ENCODE measurements at places on chromosomes 3 and 15.
A peak's percentile ranks its signal among the peaks of the same experiment; 100 is the strongest.

- DNase-seq, result no peak
Observed at GRCh38 chr3:38957296-38957695, 94.4 kb downstream of the SCN11A start.

DNA sequence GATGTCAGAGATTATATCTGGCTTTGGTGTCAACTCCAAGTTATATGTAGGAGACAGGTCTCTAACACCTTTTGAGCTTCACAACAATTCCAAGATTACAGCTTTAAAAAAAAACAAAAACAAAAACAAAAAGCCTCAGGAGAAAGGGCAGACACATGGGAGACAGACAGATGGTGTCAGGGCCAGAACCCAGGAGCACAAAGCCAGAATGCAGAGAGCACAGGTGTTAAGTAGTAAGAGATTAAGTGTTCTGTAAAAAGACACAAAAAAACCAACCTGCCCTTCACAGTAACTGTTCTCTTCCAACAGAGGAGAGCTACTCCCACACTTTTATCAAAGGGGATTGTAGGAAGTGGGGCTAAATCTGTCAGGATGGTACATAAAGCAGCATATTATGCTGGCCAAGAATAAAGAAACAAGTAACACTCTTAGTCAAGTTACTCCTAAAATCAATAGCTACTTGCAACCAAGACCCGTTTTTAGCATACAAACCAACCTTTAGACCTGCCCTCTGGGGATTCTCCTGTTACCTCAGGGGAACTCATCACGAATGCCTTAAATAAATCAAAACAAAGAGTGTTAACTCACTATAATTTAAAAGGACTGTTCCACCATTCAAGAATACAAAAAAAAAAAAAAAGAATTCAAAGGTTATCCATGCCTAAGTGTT lies 5.9 kb downstream of the CPEB1 start:
- DNase-seq, result no peak

GRCh38 chr3:89038869-89039268 lies 68.6 kb upstream of the EPHA3 start:
- no peak for DNase-seq

GRCh38 chr3:118171236-118171852 lies 863.3 kb downstream of the IGSF11 start:
- no peak for DNase-seq

DNA sequence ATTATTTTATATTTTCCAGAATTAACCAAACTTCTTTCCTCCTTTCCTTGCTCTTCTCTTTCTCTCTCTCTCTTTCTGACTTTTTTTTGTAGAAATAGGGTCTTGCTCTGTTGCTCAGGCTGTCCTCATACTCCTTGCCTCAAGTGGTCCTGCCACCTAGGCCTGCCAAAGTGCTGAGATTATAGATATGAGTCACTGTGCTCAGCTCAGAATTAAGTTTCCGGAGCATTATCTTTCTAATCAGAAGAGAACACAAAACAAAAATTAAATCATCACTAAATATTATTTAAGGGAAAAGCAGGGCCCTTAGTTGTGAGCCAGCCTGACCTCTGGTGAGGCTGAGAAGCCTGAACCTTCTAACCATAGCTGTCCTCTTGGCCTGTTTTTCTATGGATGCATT lies 168.2 kb downstream of the SOX2 start:
- DNase-seq, result no peak

GRCh38 chr3:172853921-172854666 lies 103.6 kb downstream of the ECT2 start:
- DNase-seq, result no peak

GRCh38 chr3:106347350-106347749 lies 478.5 kb upstream of the CBLB start:
- DNase-seq, result no peak

DNA sequence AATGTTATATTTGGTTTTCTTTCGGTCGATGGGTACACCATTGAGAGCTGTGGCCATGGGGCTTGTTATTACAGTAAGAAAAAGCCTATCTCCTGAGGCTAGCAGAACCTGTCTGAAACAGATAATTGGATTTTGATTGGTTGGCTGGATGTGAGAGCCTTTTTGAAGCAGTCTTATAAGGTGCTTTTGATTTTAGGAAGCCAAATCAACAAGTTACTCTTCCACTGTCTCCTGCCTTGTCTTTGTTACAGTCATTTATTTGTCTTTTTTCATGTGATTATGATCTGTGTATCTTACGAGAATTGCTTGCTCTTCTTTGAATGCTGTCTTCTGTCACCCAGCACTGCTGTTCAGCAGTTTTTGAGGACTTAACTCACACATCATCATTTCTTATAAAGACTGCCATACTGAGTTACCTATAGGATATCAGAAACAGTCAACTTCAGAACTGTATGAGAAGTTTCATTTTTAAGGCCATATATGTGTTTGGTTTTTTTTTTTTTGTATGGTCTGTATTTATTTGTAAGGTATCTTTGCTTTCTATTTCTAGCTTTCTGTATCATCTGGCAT lies 51.1 kb downstream of the MEF2A start:
- DNase-seq, result no peak

- no peak for DNase-seq
Observed at GRCh38 chr3:168671091-168671490, 575.4 kb upstream of the GOLIM4 start.

DNA sequence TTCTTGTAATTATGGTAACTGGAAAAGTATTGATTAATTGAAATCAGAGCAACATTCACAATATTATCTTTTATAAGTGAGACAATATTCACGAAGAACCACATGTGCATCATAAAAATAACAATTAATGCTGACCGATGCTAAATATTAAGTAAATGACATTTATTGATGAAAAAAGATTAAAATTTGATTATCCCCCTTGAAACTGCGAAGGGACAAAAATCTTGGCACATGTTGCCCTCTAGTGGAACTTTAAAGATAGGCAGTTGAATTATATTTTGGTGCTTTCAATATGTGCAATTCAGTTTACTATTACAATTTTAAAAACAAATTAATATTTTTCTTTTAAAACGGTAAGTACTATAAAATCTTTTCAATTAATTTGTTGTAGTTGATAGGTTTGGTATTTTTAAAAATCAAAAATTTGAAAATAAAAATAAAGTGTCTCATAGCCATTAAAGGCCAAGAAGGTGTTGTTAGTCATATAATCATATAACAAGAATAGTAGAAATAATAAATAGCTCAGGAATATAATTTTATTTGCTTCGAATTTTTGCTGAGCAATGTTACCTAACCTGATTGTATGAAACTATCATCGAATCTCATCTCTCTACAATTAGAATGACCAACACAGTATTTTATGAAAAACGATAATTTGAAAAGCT lies 270.2 kb downstream of the ROBO1 start:
- DNase-seq, result no peak

GRCh38 chr15:47412136-47412535 lies 305.2 kb upstream of the SEMA6D start:
- DNase-seq, result no peak

- DNase-seq, result peak; percentile 31
Observed at GRCh38 chr3:38585791-38586420, 63.6 kb downstream of the SCN5A start.

DNA sequence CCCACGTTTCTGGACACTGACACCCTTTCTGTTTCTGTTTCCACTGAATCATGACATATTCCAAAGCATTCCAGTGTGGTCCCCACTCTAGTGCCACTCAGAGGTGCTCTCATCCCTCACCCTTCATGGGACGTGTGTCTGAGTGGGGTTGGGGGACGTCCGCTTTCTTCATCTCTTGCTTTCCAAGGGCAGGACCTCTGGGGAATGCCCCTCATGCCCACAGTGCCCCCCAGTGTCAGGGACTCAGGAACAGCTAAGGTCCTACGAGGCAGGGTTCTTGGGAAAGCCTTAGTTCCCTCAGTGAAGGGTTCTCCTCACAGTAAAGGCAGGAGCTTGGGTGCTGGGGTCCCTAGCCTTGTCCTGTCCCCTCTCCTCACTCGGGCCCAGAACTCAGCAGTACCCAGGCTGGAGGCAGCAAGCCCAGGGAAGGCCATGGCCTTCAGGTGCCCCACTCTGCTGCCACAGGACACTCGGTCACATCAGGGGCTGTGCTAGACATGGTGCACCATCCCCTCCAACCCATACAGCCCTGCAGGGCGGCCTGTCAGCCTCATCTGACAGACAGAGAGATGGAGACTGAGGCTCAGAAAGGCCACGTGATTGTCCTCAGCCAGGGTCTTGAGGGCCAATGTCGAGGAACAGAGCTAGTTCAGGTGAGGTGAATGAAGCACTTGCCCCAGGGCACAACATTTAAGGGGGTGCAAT lies 261.0 kb downstream of the TLE3 start:
- DNase-seq, result no peak

DNA sequence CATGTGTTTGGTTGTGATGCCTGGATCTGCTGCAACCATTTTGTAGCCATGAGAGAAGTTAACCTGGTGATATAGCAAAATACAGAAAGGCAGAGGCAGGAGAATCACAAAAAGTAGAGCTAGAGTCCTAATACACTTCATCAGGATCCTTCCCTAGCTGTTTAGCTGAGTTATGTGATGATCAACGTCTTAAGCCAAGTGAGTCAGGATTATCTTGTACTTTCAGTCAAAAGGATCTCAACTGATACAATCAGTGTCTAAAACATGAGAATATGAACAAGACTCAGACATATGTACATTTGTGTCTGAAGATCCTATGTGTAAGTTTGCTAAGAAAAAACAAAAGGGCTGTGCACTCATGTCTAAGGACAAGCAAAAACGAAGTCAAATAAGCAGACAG lies 236.9 kb downstream of the NTRK3 start:
- DNase-seq, result no peak

- DNase-seq, result peak; percentile 67
Observed at GRCh38 chr3:42213417-42213816, 52.6 kb downstream of the CCK start.

DNA sequence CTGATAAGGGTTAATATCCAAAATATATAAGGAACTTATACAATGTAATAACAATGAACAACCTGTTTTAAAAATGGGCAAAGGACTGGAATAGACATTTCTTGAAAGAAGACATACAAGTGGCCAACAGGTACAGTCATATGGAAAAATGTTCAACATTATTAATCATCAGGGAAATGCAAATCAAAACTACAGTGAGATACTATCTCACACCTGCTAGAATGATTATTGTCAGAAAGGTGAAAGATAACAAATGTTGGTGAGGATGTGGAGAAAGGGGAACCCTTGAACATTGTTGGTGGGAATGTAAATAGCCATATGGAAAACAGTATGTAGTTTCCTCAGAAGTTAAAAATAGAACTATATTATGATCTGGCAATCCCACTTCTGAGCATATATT lies 20.4 kb downstream of the GOLM2 start:
- DNase-seq, result no peak

- DNase-seq, result no peak
Observed at GRCh38 chr15:93985176-93985575, 246.2 kb upstream of the MCTP2 start.

- no peak for DNase-seq
Observed at GRCh38 chr15:27669641-27670040, 429.5 kb downstream of the OCA2 start.

GRCh38 chr3:76349715-76350480 lies 564.5 kb upstream of the ZNF717 start:
- no peak for DNase-seq

GRCh38 chr3:183958226-183958625 lies 59.5 kb downstream of the ABCC5 start:
- DNase-seq, result no peak

- no peak for DNase-seq
Observed at GRCh38 chr3:64764386-64764929, 76.7 kb upstream of the ADAMTS9 start.

DNA sequence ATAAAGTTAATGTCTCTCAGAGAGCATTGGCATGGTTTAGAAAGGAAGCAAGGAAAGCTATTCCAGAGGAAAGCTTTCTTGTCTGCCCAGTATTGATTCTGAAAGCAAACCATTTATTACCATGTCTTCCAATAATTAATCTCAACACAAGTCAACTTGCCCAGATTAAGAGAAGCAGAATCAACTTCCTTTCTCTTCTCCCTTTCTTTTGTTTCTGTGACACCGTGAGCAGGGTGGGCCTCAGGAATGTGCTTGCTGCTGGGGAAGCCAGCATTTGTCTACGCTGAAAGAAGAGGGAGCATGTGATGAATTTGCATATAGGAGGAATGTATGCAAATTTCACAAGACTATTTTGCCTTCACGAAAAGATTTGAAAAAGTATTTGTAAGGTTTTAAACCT lies 368.6 kb upstream of the ROPN1 start:
- DNase-seq, result no peak

- no peak for DNase-seq
Observed at GRCh38 chr3:149366941-149367840, 10.3 kb downstream of the TM4SF1 start.

- no peak for DNase-seq
Observed at GRCh38 chr15:39820050-39820602, 37.5 kb upstream of the FSIP1 start.

GRCh38 chr15:53506370-53506769 lies 253.1 kb downstream of the WDR72 start:
- DNase-seq, result no peak

DNA sequence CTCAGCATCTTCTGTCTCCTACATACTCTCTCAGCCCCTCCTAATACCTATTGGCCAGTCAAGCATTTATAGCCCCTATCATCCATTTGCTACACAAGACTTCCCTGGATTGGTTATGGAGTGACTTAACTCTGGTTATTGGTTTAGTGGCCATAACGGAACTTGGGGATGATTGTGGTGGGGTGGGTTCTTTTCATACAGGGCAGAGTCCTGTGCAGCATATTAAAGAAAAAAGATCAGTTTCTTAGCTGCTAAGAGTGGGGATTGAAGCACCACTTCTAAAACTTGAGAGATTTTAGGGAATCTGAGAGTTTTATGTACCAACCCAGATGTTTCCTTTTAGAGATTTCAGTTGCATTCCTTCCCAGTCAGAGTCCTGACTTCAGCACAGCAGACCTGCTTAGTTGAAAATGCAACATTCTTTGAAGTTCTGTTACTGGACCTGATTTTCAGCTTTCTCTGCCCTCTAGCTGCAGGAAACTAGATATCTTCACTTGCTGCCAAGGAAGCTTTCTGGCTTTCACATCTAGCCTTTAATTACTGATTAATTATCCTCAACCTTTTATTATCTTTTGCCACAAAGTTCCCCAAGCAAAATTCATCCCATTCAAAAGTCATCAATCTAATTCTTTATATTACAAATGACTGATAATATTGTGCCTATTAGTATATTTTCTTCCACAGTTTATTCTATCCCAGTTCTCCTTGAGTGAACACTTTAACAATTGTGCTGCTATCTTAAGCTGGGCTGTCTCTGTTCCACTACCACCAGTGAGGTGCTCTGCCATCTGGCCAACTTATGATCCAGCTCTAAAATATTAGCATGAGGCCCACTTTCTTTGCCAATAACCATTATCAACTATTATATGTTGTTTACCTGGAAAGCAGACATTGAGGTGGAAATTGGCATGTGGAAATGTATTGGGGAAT lies 906.0 kb upstream of the ALCAM start:
- DNase-seq, result no peak

- DNase-seq, result no peak
Observed at GRCh38 chr3:123138839-123139444, 62.8 kb upstream of the SEC22A start.

GRCh38 chr3:11523572-11524101 lies 120.1 kb downstream of the VGLL4 start:
- DNase-seq, result no peak

GRCh38 chr3:87161013-87161412 lies 66.1 kb upstream of the CHMP2B start:
- DNase-seq, result no peak

Measured in activated CD8-positive, alpha-beta memory T cell treated with anti-CD3 and anti-CD28 coated beads, Interleukin-2, amount 10 ng/mL, durations not matched to agents 7 days and 5 days (primary cell).